ENCODE measurements at places on chromosomes 1 and 21.
A peak's percentile ranks its signal among the peaks of the same experiment; 100 is the strongest.

DNA sequence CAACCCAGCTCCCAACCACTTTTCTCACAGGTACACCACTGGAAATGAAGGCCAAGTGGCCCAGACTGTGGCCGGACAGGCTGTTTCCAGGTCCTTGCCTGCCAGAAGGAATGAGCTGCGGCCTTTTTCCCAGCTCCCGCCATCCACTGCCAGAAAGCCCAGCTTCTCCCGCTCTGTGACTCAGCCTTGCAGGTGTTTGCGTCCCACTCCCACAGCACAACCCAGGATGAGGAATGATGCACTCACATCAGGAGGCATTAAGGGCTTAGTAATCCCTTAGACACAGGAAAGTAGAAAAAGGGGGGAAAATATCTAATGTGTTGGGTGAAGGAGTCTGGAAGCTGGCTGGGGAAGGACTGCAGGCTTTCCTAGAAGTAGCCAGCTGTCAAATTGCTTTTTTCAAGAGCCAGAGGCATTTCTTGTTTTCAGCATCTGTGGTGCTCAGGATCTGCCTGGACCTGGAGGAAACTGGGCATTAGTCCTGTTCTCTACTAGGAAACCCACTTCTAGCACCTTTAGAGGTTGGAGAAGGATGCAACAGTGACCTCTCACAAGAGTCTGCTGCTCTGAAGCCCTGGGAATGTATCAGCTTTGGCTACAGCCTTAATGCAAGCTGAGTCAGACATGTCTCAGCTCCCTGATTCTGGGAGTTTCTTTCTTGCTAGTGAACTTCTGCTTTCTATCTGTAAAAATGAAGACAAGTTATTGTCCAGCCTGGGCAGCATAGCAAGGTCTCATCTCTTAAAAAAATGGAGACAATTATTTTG lies 13.2 kb upstream of the MAP1LC3C start:
- DNase-seq: no peak

GRCh38 chr1:243917863-243918565 lies 68.0 kb upstream of the AKT3 start:
- no peak for DNase-seq

GRCh38 chr21:42108554-42109340 lies 37.6 kb downstream of the UMODL1 start:
- no peak for DNase-seq

- DNase-seq: no peak
Measured at GRCh38 chr1:214420833-214421232, 130.6 kb downstream of the PTPN14 start.

GRCh38 chr1:33261344-33261743 lies 5.1 kb downstream of the ZNF362 start:
- no peak for DNase-seq

DNA sequence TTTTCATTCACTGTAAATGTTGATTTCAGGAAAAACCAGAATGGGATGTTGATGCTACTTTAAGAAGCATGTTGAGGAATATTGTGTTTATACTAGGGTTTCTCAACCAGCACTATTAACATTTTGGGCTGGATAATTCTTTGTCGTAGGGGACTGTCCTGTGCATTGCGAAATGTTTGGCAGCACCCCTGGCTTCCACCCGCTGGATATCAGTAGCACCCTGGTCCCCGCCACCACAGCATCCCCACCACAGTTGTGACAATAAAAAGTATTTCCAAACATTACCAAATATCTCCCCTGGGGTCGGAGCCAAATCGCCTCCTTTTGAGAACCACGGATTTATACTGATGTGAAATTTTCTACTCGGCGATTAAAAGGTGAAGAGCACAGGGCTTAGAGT lies 41.9 kb downstream of the BTG3 start:
- no peak for DNase-seq

GRCh38 chr1:12163210-12163609 lies 3.6 kb upstream of the TNFRSF1B start:
- DNase-seq: no peak

DNA sequence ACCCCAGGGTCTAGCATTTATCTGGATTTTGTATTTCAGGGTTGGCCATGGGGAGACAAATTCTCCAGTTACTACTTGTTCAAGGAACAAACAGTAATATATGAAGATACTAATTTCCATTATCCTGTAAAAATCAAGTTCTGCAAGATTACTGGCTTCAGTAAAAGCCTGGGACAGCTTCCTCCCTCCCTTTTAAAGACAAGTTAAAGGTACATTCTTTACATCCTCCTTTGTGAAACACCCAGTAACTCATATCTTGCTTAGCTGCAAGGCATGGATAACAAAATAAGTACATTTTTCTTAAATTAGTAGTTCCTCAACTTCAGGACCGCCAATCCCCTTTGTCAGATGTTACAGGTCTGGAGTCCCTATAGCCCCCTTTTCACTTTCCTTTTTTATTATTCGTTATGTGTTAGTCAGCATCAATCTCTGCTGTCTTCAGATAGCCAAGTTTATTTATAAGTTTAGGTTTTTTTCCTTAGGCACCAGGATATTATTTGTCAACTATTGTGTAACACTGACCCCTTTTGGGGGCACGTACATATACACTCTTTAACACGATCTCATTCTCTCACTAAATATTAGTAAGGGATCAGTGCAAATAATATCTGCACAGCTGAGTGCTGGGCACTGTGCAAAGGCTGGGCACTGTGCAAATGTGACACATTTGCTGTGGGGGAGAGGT lies 9.8 kb downstream of the ERRFI1 start:
- DNase-seq: no peak

- DNase-seq: no peak
Measured at GRCh38 chr1:145961425-145962156, 2.8 kb downstream of the ANKRD34A start.

DNA sequence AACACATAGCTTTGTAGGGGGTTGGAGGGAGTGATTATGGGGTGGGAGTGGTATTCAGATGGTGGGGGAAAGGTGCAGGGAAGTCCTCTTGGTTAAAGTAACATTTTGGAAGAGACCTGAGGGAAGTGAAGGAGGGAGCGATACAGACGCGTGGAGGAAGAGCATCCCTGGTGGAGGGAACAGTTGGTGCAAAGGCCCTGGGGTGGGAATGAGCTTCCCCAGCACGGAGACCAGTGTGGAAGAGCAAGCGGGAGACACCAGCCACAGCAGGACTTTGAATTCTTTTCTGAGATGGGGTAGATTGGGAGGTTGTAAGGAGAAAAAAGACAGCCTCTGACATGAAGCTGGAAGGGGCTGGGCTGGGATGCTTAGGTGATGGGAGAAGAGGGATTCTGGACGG lies 23.5 kb downstream of the DHRS3 start:
- DNase-seq: no peak

GRCh38 chr1:20301463-20302107 lies 10.9 kb downstream of the VWA5B1 start:
- DNase-seq: no peak

GRCh38 chr21:41823166-41823565 lies 56.0 kb downstream of the PRDM15 start:
- DNase-seq: no peak

DNA sequence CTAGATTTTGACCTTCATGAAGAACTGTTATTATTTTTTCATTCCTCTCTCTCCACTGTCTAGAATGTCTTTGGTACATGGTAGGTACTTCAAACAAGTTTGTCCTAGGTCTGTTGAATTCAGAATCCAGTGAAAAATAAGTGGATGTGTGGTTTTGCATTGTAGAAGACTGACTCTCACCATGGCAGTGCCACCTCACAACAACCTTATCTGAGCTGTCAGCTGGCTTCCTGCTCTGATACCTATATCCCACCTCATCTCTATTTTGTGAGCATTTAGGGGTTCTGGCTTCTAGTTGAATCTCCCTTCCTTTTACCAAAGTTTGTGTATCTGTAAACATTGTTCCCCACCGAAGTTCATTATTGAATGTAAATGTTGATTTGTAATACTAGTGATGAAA lies 9.1 kb downstream of the SWT1 start:
- no peak for DNase-seq

- no peak for DNase-seq
Measured at GRCh38 chr21:34980423-34981115, 68.5 kb downstream of the RUNX1 start.

- DNase-seq: no peak
Measured at GRCh38 chr1:9456833-9457232, 82.4 kb upstream of the SLC25A33 start.

DNA sequence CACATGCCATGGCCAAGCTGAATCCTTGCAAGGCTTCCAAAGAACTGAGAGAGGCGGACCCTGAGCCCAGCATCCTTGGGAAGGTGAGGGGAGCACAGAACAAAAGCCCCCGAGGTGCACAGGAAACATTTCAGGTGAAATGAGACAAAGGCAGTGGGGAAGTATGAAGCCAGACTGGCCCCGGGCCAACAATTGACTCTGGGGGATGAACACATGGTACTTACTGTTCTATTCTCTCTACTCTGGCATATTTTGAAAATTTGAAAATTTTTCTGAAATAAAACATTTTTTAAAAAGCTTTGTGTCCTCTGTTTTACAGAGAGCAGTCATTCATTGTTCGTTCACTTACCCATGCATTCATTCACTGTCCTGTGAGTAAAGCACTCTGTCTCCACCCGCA lies 77.7 kb downstream of the GRIK3 start:
- no peak for DNase-seq

DNA sequence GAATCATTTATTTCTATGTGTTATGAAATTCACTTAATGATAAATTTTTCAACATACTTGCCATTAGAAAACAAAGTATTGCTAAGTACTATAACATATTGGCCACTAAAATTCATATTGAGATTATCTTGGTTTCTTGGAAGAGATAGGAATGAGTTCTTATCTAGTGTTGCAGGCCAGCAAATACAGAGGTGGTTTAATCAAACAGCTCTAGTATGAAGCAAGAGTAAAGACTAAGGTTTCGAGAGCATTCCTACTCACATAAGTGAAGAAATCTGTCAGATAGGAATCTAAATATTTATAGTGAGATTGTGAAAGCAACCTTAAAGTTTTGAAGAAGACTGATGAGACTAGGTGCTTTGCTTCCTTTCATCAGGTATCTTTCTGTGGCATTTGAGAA lies 37.9 kb upstream of the FOXE3 start:
- DNase-seq: no peak

DNA sequence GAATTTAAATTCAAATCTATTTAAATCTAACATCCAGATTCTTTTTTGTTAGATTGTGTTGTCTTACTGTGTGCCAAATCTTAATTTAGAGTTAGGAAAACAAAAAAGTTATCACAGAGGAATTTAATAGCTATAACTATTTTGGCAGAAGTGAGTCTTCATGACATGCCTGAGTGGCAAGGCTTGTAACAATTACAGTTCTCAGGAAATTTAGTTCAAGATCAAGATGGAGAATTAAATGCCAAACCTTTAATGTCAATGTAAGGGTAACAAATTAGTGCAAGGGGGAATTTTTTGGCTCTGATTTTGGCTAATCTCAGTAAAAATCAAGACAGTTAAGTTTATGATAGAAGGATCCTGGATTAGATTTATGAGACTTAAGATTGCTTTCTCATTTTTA lies 58.4 kb downstream of the GDAP2 start:
- DNase-seq: no peak

- DNase-seq: no peak
Measured at GRCh38 chr1:87126886-87127505, 201.7 kb upstream of the LMO4 start.

DNA sequence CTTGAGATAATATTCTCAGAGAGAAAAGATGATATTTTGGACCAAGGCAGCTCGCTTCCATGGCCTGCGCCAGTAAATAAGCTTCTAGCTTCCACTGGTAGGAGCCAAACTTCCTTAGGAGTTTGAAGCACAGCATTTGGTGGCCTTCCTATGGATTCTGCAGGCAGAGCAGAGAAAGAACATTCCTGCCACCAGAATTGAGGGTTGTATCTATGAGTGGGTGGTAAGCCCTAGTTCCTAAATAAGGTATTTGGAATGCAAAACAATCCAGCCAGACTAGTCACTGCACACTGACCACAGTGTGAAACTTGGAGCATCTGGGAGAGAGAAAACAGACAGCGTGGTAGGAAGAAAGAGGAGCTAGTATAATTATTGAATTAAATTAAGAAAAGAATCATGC lies 54.1 kb upstream of the BCAR3 start:
- no peak for DNase-seq

GRCh38 chr1:158691907-158692306 lies 5.4 kb upstream of the SPTA1 start:
- DNase-seq: no peak

DNA sequence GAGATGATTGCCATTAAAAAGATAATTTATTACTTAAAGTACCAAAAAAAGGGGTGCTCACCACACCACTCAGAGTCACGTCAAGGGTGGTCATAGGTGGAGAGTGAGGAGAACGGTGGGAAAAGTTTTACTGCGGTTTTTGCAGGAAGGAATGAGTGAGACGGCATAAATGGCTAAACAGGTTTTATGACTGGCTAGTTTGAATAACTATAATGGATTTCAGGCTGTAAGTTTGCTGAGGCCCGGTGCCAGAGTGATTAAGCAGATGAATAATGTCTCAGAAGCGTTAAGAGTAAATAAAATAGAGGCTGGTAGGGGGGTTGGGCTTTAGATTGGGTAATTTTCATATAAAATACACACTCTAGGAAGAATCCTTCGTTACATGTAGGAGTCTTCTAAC lies 1337.8 kb downstream of the AMY1C start:
- DNase-seq: no peak

- no peak for DNase-seq
Measured at GRCh38 chr1:178096421-178096820, 2.5 kb downstream of the RASAL2 start.

DNA sequence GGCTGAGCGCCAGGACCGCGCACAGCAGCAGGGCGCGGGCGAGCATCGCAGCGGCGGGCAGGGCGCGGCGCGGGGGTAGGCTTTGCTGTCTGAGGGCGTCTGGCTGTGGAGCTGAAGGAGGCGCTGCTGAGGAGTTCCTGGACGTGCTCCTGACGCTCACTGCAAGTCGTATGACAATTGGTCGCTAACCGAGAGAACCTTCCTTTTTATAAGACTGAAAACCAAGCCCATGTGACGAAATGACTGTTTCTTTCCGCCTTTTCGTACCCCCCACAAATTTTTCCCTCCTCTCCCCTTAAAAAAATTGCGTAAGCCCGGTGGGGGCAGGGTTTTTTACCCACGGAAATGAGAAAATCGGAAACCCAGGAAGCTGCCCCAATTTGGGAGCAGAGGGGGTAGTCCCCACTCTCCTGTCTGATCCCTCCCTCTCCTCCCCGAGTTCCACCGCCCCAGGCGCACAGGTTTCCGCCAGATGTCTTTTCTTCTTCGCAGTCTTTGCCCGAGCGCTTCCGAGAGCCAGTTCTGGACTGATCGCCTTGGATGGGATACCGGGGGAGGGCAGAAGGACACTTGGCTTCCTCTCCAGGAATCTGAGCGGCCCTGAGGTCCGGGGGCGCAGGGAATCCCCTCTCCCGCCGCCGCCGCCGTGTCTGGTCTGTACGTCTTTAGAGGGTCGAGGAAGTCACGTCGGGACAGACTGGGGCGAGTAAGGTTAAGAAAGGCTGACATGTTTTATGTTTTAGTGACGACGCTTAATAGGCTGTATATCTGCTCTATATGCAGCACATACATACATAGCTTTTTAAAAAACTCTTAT lies at the start of gene PTGS2:
Gene PTGS2, minus strand, starts transcription at position 179 of the 817 bp plus-strand sequence. Its CDS starts 133 bp downstream, at position 46.
- peak; percentile 95 for DNase-seq

DNA sequence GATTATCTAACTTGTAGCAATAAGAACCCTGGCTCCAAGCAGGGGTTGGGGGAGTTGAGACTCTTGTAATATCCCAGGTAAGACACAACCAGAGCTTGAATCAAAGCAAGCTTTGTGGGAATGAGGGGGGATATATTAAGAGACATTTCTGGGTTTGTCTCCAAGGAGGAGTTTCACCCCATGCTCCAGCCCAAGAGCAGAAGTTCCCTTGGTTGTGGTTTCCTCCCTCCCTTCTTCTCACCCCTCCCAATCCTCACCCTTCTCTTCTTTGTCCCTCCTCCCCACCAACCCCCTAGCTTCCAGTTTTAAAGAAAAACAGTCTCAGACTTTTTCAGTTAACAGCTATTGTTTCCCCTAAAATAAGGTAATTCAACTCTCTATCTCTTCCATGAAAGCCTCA lies 11.9 kb downstream of the TRAF3IP3 start:
- DNase-seq: no peak

All from dermis microvascular lymphatic vessel endothelial cell (primary cell).